ENCODE measurements at places on chromosomes 11 and 22.

DNA sequence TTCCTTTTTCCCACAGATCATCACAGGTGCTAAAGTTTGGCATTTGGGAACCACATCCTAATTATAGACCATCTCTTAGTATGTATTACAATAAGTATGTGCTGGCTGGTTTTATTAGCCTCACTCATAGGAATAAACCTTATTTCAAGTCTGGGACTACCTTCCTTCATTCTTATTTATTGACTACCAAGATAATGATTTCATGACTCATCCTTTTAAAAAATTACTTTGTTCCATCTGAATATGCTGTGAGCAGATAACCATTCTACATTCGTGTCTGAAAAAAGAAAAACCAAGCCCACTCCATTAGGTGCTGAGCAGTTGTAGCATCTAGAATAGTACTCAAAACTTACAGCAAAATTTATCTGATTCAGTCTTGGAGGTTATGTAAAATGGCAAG lies 12.3 kb downstream of the TNRC6B start:
- DNase-seq: no peak

DNA sequence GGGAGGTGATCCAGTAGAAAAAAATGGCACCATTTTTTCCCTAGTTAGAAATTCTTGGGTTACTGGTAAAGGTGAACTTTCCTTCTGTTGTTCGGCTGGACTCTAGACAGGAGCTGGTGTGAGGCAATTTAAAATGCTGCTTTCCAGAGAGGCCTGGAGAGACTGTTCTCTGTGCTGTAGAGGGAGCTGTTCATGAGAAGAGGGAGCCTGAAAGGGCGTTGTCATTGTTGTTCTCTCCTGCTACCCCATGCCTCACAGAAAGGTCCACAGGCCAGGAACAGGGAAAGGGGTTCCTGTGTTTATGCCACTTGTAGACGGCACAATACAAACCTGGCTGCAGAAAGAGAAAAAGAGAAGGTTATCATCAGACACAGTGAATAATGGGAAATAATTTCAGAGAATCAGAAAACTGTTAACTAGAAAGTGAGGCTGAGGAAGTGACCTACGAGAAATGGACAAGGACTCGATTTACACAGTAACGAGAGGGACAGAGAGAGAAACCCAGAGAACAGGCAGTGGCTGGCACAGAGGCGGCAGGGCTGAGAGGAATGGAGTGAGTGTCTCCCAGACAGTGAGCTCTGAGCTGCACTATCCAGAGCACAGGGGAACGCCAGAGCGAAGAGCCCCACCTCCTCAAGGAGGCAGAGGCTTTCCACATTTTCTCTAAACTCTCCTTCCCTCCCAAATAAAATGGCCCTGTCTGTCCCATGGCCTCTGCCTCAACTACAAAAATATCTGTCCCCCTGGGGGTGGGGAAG lies 109.2 kb downstream of the RRM1 start:
- no peak for DNase-seq

DNA sequence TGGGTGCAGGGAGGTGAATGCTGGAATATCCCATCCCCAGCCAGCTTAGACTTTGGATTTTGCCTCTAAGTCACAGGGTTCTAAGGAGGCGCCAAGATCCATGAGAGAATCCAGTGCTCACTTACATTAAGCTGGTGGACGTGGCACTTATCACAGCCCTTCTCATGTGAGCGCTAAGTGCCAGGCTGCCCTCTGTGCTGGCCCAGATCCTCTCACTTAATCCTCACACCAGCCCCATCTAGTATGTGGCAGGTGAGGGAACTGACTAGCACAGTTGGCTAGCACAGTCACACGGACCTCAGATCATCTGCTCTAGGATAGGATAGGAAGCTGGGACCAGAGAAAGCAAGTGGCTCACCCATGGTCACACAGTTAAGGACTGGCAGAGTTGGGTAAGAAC lies 3.6 kb downstream of the HMOX1 start:
- no peak for DNase-seq

- no peak for DNase-seq
Measured at GRCh38 chr22:44179196-44179988, 1.3 kb upstream of the PARVG start.

- DNase-seq: no peak
Measured at GRCh38 chr11:34558673-34559072, 45.1 kb upstream of the ELF5 start.

DNA sequence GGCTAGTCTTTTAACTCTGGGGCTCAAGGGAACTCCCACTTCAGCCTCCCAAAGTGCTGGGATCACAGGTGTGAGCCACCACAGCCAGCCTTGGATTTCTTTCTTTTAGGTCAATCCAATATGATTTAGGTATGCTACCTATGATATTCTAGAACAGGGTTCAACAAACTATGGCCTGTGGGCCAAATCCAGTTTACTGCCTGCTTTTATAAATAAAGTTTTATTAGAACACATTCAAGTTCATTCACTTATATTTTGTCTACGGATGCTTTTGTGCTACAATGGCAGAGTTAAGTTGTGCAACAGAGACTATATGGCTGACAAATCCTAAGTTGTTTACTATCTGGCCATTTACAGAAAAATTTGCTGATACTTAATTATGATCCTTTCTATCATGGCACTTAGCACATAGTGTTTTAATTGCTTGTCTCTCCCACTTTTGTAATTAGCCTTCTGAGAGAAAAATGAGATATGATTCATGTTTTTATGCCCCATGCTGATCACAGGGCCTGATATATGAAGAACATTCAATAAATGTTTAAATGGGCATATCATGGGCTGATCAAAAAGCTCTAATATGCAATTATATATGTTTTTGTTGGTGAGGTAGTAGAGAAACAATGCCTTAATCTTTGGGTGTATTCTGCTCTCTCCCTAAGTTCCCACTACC lies 109.6 kb downstream of the STIM1 start:
- DNase-seq: no peak

- DNase-seq: no peak
Measured at GRCh38 chr22:48262596-48263430, 1500.4 kb downstream of the TBC1D22A start.

DNA sequence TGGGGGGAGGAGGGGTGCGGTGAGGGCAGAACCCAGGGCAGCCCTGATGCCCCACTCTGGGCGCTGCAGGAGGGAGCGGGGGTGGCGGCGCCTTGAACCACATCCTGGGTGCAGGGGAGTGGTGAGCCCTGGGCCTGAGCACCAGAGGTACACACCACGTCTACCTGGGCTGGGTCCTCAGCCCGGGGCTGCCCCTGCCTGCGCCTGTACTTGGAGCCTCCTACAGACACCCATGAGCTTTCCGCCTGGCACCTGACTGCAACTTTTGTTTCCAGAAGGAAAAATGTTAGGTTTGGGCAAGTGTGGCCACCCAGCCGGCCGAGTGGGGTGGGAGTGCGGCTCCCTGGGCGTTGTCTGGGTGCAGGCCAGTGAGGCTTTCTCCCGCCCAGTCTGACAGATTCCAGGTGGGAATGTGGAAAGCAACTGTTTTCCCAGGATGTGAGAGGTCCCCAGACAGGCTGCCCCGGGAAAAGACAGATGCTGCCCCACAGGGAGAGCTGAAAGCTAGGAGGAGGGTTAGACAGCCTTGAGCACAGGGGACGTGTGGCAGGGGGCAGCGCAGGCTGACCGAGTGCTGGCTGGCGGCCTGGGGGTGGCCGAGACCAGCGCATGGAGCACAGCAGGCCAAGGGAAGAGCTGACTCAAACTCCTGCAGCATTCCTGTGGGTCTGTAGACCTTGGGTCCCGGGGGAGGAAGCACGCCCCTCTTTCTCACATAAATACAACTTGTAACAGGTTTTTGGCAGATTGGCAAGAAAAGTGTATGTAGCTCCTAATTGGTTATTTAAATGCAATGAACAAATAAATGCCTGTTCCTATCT lies 44.1 kb downstream of the GNB1L start:
- no peak for DNase-seq

- no peak for DNase-seq
Measured at GRCh38 chr11:10492084-10492483, 37.0 kb downstream of the AMPD3 start.

- DNase-seq: no peak
Measured at GRCh38 chr11:80109031-80109430, 668.2 kb upstream of the TENM4 start.

GRCh38 chr11:75190652-75191329 lies 39.9 kb downstream of the SLCO2B1 start:
- DNase-seq: no peak

GRCh38 chr22:40939202-40939601 lies 12.0 kb upstream of the RBX1 start:
- DNase-seq: no peak

- no peak for DNase-seq
Measured at GRCh38 chr11:108751444-108751843, 86.6 kb downstream of the DDX10 start.

GRCh38 chr22:25878933-25879332 lies 136.9 kb downstream of the MYO18B start:
- DNase-seq: no peak

DNA sequence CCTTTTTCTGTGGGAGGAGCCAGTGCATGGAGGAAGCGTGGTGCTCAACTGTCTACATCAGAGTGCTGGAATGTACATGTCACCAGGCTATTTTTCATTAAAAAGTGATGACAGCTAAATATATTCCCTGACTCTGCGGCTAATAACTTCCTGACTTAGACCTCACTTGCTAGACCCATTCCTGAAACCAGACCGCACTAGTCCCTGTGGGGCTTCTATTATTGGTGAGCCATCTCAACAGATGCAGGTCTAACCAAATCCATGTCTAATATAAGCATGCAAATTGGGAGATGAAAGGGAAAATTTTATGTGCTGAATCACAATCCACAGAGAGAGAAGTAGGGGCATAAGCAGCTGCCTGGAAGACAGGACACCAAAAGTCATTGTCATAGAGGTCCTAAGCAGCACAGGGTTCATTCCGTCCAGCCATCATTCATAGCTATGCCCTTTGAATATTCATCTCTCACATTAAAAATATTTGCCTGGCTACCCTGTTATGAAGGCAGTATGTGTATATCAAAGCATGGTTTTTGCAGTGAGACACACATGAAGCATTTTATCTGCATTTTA lies 110.9 kb upstream of the BLID start:
- no peak for DNase-seq

DNA sequence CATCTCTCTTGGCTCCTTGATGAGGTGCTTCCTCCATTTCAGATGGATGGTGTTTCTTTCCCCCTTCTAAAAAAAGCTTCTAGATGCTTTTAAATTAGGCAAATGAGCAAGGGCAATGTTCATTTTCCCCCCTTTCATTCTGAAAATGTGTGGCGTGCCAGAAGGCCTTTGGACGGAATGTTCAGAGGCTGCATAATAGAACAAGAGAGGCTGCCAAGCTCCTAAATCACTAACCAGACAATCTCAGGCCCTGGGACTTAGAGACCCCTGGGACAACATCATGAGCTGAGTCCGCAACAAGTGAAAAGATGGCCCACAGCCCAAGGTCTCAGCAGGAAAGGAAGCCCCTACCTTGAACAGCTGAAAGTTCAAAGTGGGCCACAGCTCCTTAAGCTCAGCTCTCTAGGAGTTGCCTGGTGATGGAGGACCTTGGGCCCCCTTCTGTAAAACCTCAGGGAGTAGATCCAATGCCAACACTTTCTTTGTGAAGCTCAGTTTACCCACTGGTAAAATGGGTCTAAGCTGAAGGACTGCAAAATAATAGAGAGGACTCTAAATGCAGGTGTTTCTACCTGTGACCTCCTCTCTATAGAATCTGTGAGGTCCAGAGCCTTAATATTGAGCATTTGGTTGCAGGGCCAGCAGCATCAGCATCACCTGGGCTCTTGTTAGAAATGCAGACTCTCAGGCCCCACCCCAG lies 144.0 kb downstream of the FBXO7 start:
- no peak for DNase-seq

GRCh38 chr22:35051791-35052190 lies 14.2 kb upstream of the ISX start:
- DNase-seq: no peak

- DNase-seq: no peak
Measured at GRCh38 chr11:111336582-111337256, 38.4 kb downstream of the POU2AF3 start.

GRCh38 chr22:45485261-45485660 lies 17.4 kb upstream of the FBLN1 start:
- DNase-seq: no peak

GRCh38 chr11:17563231-17563646 lies 16.2 kb downstream of the OTOG start:
- peak; percentile 10 for DNase-seq

DNA sequence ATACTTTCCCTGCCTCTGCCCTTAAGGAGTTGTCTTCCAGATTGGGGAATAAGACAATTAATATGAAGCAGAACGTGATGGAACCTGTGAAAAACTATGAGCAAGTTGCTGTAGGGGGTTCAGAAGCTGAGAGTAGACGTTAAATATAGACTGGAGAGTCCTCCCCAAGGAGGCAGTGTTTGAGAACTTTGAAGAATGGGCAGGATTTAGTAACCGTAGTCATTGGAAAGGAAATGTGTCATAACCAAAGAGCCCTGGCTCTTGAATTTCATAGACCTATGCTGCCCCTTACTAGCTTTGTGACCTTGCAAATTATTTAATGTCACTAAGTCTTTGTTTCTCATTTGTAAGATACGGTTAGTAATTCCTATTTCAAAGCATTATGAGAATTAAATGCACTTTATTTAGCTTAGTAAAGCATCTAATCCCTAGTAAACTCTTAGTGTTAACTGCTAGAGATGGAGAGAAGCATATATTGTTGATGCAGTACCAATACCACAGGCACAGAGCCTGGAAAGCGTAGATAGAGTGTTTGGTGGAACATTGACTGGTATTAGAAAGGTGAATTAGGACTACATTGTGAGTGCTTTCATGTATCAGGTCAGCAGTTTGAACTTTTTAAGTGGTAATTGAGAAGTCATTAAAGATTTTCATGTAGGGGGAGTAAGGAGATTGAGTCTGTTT lies 54.1 kb downstream of the MCAM start:
- no peak for DNase-seq

- DNase-seq: no peak
Measured at GRCh38 chr11:120188811-120189455, 21.9 kb upstream of the OAF start.

GRCh38 chr11:65499713-65500386 lies 1.0 kb downstream of the MALAT1 start:
- DNase-seq: no peak

- DNase-seq: no peak
Measured at GRCh38 chr11:74316772-74317505, 5.5 kb upstream of the P4HA3 start.

DNA sequence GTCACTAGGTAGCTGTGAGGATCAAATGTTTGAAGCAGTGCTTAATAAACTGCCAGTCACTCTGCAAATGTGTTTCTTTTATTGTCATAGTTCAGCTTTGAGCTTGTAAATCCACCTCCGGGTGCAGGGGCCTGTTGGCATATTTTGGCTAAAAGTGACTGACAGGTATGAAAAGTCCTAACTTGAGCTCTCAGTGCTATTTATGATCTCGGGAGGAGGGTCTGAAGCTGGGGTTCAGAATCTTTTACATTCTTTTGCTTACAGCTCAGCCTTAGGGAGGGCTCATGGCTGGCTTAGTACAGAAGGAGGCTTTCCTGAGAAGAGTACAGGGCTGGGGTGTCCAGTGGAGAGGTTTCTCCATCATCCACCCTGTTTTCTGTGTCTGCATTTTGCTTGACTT lies 1.5 kb downstream of the ASPHD2 start:
- DNase-seq: no peak

- no peak for DNase-seq
Measured at GRCh38 chr11:78339483-78339882, 78.1 kb downstream of the GAB2 start.
